ENCODE measurements at places on chromosomes 16 and 17.
A peak's percentile ranks its signal among the peaks of the same experiment; 100 is the strongest.

DNA sequence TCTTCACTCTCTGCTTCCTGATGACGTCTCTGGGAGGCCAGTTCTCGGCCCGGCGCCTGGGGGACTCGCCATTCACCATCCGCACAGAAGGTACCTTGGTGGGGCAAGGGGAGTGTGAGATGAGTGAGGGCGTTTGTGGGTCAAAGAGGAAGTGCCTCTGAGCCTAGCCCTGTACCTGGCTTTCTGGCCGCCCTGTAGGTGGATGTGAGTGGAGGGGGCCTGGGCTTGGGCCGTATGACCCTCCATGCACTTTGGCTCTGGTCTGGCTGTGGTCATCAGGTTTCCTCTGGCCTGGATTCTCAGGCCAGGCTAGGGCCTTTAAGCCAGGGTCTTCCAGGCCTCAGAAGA, 4.6 kb downstream of the MGAT5B start:
- no peak for DNase-seq

- DNase-seq = no peak
Observed at GRCh38 chr17:41301916-41302901, at the start of gene KRTAP29-1. KRTAP29-1 (minus strand) TSS chr17:41302851; CDS start chr17:41302851, 0 bp downstream.

GRCh38 chr16:84357191-84357651, 11.1 kb upstream of the ATP2C2 start:
- DNase-seq = peak; percentile 53

GRCh38 chr16:31221357-31222160, 4.6 kb upstream of the PYDC1 start:
- DNase-seq = no peak

DNA sequence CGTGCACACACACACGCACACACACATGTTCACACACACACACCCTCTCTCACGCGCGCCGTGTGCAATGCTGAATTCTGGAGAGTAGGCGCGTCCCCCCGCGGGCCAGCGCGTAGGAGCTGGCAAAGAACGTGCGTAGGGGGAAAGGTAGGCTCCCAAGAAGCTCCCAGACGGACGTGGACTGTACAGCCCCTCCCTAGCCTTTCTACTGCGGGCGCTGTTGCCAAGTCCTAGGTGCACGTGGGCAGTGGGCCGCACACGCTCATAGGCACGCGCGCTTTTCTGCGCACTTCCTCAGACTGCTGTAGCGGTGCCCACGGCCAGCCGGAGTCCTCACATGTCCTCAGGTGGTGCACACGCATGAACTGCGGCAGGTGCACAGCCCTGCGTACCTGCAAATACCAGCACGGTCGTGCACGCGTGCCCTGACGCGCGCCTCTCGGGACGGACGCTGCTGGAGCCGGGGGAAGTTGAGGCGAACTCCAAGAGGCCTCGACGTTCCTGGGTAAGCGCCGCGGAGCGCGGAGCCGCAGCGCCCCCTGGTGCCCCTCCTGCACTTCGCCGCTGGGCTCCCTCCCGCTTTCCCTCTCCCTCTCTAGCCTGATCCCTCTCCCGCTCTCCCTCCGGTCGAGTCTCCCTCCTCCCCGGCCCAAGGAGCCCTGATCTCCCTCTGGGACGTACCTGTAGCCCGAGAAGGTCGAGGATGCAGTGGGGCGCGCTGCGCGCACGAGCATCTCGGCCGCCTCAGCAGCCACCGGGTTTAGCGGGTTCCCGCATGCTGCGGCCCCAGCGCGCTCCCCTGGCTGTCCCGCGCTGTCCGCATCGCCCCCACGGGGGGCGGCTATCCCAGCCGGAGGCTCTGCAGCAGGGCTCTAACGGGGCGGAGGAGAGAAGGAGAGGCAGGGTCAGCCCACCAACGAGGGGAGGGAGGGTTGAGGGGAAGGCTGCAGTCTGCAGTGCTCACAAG, 749 bp downstream of the GRIN2A start:
- peak; percentile 56 for DNase-seq

DNA sequence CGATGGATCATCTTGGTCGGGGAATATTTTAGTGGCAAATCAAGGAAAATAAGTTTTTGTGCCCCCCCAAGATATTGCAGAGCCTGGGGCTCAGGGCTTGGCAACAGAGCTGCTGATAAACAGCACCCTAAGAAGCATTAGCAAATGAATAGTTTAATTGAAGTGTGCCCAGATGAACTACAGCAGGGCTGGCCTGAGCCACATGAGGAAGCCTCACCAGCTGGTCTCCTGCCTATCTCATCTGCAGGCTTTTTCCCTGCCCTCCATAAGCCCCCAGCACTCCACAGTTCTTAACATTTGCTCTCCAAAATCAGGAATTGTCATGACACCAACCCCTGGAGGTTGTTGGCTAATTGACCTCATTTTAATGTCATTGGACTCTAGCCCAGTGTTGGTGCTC, 480.2 kb downstream of the HS3ST3B1 start:
- no peak for DNase-seq

DNA sequence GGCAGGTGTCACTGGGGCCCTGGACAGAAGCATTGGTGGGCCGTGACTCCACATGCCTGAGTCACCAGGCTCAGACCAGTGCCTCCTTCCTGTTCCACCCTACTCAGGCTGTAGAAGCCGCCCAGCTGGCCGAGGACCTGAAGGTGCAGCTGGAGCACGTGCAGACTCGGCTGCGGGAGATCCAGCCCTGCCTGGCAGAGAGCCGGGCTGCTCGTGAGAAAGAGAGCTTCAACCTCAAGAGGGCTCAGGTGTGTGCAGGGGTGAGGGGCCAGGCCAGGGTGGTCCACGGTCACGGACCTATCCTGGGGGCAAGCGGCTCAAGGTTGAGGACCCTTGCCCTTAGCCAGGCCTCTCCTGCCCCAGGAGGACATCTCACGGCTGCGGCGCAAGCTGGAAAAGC, 9.6 kb downstream of the RNF40 start:
- DNase-seq = no peak

GRCh38 chr17:76384987-76385891, 830 bp downstream of the SPHK1 start:
- DNase-seq = no peak

DNA sequence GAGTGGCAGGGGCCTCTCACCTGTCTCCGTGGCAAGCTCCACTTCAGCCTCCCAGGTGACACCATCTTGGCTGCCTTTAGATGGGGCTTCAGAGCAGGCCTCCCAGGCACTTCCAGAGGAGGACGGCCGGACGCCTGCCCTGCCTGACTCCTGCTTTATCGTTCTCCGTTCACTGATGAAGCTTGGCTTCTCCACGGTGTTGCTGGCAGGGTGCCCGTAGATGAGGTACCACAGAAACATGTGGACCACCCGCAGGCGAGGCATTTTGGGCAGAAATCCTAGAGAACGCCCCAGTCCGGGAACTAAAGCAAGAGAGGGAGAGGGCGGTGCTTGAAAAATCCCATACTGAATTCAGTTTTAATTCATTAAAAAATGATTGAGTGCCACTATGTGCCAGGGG, 54.5 kb downstream of the GTF3C1 start:
- no peak for DNase-seq

DNA sequence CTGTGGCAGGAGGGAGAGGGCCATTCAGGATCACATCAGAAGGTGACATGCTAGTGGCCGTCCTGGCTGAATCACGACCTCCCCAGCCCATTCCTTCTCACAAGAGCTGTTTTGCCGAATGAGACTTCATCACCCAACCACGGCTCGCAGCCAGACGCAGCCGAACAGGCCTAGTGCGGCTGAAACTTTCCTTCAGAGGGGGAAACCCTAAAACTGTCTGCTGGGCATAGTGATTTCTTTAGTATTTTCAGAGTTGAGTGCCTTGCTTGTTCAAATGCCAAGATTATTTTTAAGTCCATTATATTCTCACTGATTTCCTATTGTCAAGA, 343.7 kb downstream of the CPPED1 start:
- no peak for DNase-seq

DNA sequence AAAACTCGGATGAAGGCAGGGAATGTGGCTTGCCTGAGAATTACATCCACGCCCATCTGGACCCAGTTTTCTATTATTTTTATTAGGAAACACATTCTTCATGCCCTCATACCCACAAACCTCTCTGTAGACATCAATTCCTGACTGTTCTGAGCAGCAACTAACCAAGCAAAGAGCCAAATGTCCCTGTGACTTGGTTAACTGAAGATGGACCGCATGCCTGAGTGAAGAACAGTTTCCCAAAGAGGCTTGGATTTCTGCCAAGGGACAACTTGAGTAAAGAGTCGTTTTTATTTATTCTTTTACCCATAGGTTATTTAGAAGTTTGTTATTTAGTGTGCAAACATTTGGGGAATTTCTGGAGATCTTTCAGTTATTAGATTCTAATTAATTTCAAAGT, 259.8 kb downstream of the GRIN2A start:
- no peak for DNase-seq

DNA sequence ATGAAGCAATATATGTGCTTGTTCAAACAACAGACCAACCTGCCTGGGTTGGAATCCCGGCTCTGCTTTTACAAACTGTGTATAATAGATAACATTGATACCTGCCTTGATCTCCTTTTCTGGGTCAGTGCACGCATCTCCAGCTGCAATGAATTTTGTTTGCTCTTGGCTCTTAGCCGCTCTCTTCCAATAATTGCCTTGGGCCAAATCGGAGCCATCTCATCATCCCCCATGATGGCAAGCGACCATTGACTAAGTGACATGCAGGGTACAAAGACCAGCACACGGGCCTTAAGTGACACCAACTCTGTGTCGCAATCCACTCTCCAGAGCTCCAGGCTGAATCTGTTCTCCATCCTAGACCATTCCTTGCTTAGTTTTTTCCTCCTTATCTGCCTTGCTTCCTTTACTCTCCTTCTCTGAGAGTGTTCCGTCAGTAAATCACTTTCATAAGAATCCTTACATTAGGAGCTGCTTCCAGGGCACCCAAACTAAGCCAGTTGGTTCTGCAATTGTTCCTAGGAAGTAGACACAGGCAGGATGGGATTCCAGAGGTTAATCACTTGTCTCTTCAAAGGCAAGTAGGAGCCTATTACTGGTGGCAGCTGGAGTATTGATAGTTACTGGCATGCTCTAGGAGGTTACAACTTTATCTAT, 134.2 kb downstream of the ABCA8 start:
- DNase-seq = no peak
